ENCODE measurements at places on chromosomes 7 and 10. TPM values are rescaled to one million over a fixed set of nuclear protein-coding genes. Genes with fewer than 3 reads are reported as not detected.

DNA sequence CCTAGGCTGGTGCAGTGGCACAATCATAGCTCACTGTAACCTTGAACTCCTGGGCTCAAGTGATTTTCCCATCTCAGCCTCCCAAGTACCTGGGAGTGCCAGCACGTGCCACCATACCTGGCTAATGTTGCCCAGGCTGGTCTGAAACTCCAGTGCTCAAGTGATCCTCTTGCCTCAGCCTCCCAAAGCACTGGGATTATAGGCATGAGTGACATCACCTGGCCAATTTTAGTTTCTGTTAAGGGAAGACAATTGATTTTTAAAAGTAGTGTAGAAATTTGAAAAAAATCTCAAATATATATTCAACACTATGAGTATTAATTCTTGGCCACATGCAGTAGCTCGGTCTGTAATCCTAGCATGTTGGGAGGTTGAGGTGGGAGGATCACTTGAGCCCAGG lies 121.9 kb upstream of the RHEB start:
- no peak for DNase-seq
- no peak overlapping the region for H3K27ac ChIP-seq
- H3K27me3 ChIP-seq: no peaks in the 10 kb centered on the region
- H3K4me3 ChIP-seq: no peak overlapping the region

DNA sequence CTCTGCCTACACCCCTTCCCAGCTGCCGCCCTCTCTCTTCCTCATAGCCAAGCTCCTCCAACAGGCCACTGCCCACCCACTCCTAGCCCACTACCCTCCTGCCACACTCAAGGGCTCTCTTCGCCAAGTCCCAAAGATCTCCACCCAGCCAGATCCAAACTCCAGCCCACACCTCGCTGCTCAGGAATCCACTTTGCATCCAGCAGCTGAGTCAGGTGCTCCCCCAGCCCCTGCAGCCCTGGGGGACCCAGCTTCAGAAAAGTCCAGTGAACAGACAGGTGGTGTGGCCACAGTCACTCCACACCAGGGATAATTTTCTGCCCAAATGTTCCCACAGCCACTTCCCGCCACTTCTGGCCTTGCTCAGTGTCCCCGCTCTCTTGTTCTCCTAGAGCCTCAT lies 10.9 kb downstream of the OGDHL start:
- no peak overlapping the region for H3K4me3 ChIP-seq
- H3K27ac ChIP-seq: no peak overlapping the region
- no peaks in the 10 kb centered on the region for H3K4me1 ChIP-seq
- DNase-seq: no peak
- H3K36me3 ChIP-seq: no peaks in the 10 kb centered on the region

The FXYD4 gene
- not detected for total RNA-seq

DNA sequence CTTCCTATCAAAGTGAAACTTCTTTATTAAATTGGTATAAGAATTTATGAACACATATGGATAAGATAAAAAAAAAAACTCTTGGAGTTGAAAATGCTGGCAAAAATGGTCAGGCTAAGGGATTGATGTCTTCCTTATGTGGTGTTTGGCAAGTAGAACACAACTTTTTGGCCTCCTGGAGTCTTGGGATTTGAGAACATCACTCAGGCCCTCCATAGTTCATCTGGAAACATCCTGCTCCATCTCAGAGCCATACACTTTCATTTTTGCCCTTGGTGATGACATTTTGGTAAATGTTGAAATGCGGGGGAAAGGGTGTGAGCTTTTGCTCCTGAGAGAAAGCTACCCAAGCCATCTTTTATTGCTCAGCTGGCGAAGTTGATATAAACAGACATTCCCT lies 27.5 kb upstream of the BTBD16 start:
- H3K4me3 ChIP-seq: no peak overlapping the region
- H3K4me1 ChIP-seq: no peaks in the 10 kb centered on the region
- peaks cover 6% of the 10 kb centered on the region for H3K36me3 ChIP-seq
- no peak overlapping the region for H3K27ac ChIP-seq
- DNase-seq: no peak

The UPK3BL2 gene
- 3.3 TPM for total RNA-seq

DNA sequence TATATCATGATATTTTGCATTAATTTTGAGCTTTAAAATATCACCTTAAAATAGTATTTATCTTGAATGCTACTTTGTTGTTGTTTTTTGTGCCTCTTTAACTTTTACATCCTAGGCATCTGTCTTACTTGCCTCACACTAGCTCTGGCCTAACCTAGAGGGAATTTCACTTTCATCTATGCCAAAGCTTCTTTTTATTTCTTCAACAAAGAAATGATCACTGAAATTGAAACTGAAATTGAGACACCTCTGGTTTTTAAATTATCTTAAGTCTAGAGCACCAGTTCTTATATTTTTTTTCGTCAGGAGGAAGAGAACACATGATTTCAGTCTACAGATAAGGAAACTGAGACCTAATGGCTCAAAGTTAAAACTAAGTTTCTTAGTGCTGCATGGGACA lies 3.5 kb upstream of the SCIN start:
- no peaks in the 10 kb centered on the region for H3K36me3 ChIP-seq
- no peak for DNase-seq
- peaks cover 13% of the 10 kb centered on the region for H3K4me1 ChIP-seq
- no peak overlapping the region for H3K4me3 ChIP-seq
- no peak overlapping the region for H3K27ac ChIP-seq

The HOXA4 gene
- not detected for total RNA-seq

- no peak overlapping the region for H3K4me3 ChIP-seq
- H3K27ac ChIP-seq: peak overlapping the region; percentile 24
- no peak for DNase-seq
- H3K4me1 ChIP-seq: peaks cover 54% of the 10 kb centered on the region
- peaks cover 30% of the 10 kb centered on the region for H3K36me3 ChIP-seq
Measured at GRCh38 chr10:32939296-32940111, 18.5 kb downstream of the ITGB1 start.

The CALHM3 gene
- total RNA-seq: not detected

DNA sequence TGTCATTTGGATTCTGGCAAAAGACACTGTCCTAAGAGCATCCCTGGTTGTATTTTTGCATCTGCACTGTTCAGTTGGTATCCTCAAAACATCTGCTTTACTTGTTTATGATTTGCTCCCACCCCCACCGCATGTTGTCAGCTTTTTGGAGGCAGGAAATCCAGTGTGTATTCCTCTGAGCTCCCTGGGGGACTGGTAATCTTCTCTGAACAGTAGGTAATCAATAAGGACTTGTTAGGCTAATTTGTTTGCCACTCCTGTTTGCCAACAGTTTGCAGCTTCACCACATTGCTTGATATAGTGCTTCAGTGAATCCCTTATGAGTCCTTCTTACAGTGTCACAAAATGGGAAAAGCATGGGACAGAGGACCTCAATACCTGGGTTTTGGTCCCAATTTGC lies 49.1 kb downstream of the FEZF1 start:
- no peak overlapping the region for H3K27ac ChIP-seq
- peaks cover 4% of the 10 kb centered on the region for H3K27me3 ChIP-seq
- H3K4me3 ChIP-seq: no peak overlapping the region
- no peaks in the 10 kb centered on the region for H3K36me3 ChIP-seq
- H3K4me1 ChIP-seq: no peaks in the 10 kb centered on the region

DNA sequence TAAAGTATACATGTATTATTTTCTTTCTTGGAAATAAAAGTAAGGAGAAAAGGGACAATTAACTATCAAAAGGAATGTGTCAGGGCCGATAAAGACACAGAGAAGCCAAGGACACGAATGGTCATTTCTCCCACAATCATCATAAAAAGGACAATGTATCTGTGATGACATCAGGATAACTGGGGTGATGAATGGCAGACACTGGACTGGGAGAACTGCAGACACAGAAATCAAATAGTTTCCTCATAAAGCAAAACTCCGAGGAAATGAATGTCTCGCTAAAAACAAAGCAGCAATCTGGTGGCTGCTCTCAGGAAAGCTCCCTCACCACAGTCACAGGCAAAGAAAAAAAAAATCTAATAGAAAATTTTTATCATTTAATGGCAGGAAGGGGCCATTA lies 69.3 kb upstream of the NPY start:
- no peak for DNase-seq
- H3K27ac ChIP-seq: no peak overlapping the region
- no peaks in the 10 kb centered on the region for H3K36me3 ChIP-seq
- no peaks in the 10 kb centered on the region for H3K4me1 ChIP-seq
- no peaks in the 10 kb centered on the region for H3K27me3 ChIP-seq

GRCh38 chr7:8120390-8121058 lies 141.4 kb downstream of the ICA1 start:
- H3K4me3 ChIP-seq: no peak overlapping the region
- H3K4me1 ChIP-seq: no peaks in the 10 kb centered on the region
- H3K36me3 ChIP-seq: no peaks in the 10 kb centered on the region

DNA sequence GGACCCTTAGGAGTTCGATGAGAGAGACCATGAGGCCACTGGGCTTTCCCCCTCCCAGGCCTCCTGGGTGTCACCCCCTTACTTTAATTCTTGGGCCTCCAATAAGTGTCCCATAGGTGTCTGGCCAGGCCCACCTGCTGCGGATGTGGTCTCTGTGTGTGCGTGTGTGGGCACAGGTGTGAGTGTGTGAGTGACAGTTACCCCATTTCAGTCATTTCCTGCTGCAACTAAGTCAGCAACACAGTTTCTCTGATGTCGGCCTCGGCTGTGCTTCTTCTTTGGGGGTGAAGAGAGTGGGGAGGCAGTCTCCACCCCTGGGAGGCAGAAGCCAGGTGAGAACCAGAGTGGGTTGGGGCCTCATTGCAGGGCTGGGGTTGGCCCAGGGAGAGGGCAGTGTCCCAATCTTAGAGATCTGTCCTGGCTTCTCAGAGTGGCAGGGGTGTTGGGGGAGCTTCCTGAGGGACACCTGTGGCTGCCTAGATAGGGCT lies 1.5 kb downstream of the PVRIG start:
- no peak for DNase-seq
- no peaks in the 10 kb centered on the region for H3K27me3 ChIP-seq
- H3K4me3 ChIP-seq: no peak overlapping the region
- no peaks in the 10 kb centered on the region for H3K36me3 ChIP-seq
- H3K4me1 ChIP-seq: no peaks in the 10 kb centered on the region

GRCh38 chr10:23521735-23522134 lies 82.9 kb downstream of the OTUD1 start:
- no peak overlapping the region for H3K4me3 ChIP-seq
- no peak overlapping the region for H3K27ac ChIP-seq
- H3K36me3 ChIP-seq: no peaks in the 10 kb centered on the region

DNA sequence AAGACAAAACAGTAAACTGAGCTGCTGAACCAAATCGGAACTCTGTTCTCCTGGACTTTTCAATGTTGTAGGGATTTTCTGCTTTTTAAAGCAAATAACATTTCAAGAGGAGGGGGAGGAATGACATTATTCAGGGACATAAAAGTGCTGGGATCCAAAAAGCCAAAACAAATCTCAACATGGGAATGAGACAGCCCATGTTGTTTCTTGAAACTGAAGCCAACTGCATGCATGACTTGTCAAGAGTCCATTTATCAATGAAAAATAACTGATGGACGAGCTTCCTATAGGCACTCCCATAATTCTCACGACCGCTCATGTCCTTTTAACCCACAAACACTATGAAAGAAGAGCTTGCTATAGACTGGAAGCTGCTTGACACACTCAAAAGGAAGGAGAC lies 27.8 kb downstream of the FAM53B start:
- no peak overlapping the region for H3K4me3 ChIP-seq
- DNase-seq: no peak
- peaks cover 14% of the 10 kb centered on the region for H3K4me1 ChIP-seq
- no peaks in the 10 kb centered on the region for H3K36me3 ChIP-seq

The CTBP2 gene
- total RNA-seq: 101 TPM

The CPA1 gene
- not detected for total RNA-seq
